ENCODE measurements at places on chromosomes 2 and 18. TPM values are rescaled to one million over a fixed set of nuclear protein-coding genes. Genes with fewer than 3 reads are reported as not detected.

Gene OSBPL1A
- 57.4 TPM for total RNA-seq

Gene KCNF1
- not detected for total RNA-seq

Gene GPR35
- total RNA-seq = 0.67 TPM

Gene CD8B
- not detected for total RNA-seq

Gene STK36
- 66.3 TPM for total RNA-seq
